Heart right ventricle (tissue), 16 donors: ENCODE measurements at places on chromosomes 16 and 17. TPM values are rescaled to one million over a fixed set of nuclear protein-coding genes. Genes with fewer than 3 reads are reported as not detected.
A peak's percentile ranks its signal among the peaks of the same experiment; 100 is the strongest.

GRCh38 chr17:63370696-63371095 is 75.4 kb downstream of the CYB561 start:
- DNase-seq, result no peak

DNA sequence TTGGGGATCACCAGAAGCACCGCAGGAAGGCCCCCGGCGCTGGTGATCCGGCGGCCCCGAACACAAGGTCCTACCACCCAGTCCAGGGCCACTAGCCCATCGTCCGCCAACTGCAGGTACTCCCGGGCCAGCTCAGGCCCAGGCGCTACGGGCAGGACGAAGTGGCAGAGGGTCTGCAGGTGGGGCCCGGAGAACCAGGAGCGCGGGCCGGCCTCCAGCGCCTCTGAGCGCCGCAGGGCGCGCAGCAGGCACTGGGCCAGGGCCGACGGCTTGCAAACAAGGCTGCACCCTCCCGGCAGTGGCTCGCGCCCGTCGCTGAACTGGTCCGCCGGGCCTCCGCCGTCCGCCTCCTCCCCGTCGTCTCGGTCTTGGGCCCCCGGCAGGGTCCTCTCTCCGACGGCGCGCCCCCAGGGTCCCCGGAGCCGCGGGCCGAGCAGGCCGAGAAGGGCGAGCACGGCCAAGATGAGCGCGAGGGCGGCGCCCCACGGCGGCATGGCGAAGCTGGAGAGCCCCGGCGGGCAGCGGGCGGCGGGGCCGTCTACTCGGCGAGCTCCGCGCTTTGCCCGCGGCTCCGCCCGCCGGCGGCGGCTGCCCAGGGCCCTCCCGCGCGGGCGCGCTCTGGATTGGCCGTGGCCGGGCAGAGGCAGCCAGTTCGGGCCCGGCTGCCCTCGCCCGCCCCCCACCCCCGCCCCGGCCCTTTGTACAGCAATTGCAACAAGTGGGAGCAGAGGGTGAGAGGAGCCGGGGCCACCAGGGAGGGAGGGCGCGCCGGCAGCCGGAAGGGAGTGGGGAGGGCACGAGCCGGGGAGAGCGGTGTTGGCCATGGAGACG is at the start of gene ABHD15:
TSS of gene ABHD15 (minus strand) at position 565 of the 831 bp plus-strand sequence. CDS start at position 494, 71 bp downstream.
- DNase-seq, result peak; percentile 47

DNA sequence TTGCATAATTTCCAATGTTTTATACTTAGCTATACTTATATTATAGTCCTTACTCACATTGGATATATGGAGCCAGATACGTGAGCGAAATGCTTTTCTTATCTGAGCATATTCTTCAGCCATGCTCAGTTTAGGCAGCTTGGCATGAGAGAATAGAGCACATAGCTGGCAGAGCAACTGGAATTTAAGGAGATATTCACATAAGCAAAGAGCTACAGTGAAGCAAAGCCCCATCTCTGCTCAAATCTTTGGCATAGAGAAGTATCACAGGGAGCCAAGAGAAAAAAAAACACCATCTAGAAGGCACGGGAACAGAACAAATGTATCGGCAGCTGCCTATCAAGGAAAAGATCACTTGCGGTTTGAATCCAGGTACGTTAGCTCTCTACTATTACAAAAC is 734.2 kb upstream of the KIF2B start:
- no peak for DNase-seq

Gene TNK1
- 1.9 TPM for total RNA-seq
